ENCODE measurements at places on chromosomes 13 and 19.

DNA sequence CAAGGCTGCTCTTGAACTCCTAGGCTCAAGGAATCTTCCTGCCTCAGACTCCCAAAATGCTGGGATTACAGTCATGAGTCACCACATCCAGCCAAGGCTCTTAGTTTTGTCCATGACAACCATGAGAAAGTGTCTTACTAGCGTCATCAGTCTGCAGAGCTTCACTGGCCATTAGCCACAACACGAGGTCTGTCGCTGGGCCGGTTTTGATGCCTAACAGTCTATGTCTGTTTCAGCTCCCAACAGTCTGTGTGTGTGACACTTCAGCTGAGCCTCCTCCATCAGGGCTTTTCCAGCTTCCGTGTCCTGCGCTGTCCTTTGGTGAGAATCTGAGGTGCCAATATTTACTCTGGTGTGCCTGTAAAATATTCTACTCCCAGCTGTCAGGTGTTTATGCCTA lies 47.6 kb downstream of the CEP89 start:
- DNase-seq = no peak

DNA sequence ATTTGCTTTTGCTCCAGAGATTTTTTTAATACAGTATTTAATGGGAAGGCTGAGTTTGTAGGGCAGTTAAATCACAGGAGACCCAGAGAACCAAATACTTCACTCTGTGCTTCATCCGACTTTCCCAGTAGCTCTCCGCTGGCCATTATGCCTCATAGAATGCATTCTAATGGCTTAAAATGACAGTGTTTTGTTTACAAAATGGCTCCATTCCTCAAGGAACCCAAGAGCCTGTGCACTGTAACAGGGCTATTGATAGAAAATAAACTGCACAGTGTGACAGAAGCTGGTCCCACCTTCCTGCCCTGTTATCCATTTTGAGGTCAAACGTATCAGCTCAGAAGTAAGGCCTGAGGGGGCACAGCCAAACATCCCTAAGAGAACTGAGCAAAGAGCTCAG lies 136.5 kb downstream of the RAP2A start:
- no peak for DNase-seq

DNA sequence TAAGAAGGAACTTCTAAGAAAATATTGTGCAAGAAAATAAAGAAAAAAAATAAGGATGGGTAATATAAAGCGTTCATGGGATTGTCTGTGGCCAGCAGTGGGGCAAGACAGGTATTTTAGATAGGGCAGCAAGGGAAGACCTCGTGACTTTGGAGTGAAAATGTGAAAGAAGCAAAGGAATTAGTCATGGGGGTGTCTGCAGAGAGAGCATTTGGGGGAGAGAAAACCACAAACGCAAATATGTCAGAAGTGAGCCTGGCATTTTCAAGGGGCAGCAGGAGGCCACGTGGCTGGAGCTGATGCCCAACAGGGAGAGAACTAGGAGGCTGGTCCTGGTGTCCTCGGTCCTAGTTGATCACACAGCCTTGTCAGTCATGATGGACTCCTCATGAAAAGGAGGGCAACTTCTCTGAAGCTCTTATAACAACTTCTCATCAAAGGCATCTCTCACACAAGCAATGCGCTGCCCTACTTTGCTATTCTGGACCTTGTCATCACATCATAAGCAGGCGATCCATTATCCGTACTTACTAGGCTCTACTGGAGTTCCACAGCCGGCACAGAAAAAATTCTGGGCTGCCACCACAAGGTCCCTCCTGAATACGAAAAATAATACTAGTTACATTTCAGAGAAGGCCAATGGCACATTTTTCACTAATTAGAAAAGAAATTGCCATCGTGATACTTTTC lies 31.0 kb downstream of the RUBCNL start:
- no peak for DNase-seq

GRCh38 chr13:80680786-80681366 lies 339.9 kb upstream of the SPRY2 start:
- no peak for DNase-seq

GRCh38 chr13:51599444-51600176 lies 15.3 kb downstream of the WDFY2 start:
- DNase-seq = no peak

DNA sequence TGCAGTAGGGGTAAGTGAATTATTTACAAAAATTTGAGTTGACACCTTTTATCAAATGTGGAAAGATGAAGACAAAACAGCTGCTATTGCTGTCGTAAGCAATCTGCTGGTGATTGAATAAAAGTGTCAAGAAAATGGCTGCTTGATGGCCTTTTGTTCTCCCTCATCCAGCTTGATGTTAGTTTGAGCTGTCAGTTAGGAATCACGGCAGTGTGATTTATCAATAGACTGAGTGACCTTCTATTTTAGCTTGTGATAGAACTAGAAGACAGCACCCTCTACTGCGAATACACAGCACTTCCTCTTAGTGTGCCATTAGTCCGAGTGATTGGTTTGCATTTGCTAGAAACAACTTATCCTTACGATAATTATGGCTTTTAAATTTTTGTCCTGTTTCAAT lies 76.3 kb downstream of the MZT1 start:
- peak; percentile 14 for DNase-seq

DNA sequence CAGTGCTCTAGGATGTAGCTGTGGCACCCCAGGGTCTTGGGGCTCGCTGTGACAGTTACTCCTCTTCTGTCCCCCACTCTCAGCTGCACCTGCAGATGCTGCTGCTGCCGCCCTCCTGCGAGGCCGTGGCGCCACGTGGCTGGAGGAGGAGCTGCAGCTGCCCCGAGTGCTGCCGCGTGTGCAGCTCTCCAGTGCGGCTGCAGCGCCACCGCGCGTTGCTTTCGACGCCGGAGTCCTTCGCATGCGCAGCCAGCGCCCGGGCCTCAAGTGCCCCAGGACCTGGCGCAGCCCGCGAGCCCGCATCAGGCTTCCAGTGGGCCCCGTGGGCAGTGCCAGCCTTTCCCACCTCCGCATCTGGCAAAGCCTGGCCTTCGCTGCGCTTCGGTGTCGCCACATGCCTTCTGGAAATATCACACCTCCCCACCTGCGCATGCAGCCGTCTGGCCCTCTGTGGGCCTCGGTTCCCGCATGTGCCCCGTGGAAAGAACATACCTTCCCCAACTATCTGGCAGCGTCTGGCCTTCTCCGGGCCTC lies 692 bp upstream of the ZNF580 start:
- no peak for DNase-seq

DNA sequence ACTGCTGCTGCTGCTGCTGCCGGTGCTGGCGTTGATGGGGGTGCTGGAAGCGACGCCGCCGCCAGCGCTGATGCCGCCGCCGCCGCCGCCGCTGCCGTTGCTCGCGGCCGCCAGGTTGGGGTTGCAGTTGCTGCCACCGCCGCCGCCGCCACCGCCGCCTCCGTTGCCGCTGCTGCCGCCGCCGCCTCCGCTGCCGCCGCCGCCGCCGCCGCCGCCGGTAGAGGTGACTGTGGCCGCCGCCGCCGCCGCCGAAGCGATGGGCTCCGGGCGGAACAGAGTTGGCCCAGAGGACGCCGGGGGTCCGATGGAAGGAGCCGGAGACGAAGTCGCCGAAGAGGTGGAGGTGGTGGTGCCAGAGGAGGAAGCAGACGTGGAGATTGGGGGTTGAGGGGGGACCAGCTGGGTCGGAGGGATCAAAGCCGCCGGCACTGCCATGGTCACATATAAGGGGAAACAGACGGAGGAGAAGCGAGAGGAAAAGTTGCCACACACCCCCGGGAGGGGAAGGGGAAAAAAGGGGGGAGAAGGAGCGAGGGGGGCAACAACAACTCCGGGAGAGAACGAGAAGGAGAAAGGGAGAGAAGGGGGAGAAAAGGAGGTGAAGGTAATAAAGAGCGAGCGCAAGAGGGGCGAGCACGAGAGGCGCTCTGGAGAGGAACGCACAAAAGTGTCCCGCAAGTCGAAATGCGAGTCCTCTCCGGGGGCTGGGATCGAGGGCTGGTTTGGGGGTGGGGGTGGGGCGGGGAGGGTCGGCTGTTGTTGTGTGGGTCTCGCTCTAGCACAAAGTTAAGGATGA lies 471 bp downstream of the DACH1 start:
- no peak for DNase-seq

DNA sequence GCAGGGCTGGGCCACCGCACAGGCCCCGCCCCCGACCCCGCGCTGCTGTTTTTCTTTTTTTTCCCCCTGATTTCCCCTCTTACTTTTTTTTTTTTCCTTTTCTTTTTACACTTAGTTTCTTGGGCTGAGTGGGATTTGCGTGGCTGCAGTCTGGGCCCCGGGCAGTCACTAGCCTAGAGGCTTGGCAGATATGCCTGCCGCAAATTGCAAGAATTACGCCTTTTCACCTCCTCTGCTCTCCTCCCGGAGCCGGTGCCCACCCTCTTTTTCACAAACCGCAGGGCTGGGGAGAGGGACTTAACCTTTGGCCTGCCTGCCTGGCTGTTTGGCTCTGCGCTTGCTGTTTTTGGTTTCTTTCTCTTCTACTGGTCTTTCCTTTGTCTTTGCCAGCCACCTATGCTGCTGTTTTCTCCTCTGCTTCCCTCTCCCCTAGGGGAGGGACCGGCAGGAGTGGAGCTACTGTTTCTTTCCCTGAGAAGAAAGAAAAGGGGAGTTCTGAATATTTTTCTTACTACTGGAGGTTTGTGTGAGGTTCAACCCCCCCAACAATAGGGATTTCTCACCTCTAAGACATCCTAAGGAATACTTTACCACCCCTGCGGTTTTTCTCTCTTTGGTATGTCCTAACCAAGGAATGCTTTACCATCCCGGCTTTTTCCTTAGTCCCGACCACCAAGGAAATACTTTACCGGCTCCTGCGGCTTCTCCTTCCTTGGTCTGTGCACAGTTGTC lies 11.0 kb downstream of the ZNF552 start:
- peak; percentile 62 for DNase-seq

GRCh38 chr19:7973883-7974282 lies 30.4 kb upstream of the TIMM44 start:
- no peak for DNase-seq

- no peak for DNase-seq
Observed at GRCh38 chr19:16590876-16591802, 18.9 kb upstream of the SLC35E1 start.

Measured in MCF 10A (cell line).